Natural killer cell (primary cell): ENCODE measurements at places on chromosomes 4 and X. TPM values are rescaled to one million over a fixed set of nuclear protein-coding genes. Genes with fewer than 3 reads are reported as not detected.

GRCh38 chrX:145861818-145862217 is 44.2 kb downstream of the SLITRK2 start:
- H3K36me3 ChIP-seq, result no peaks in the 10 kb centered on the region
- no peak overlapping the region for H3K27ac ChIP-seq
- no peaks in the 10 kb centered on the region for H3K27me3 ChIP-seq
- no peak for DNase-seq

GRCh38 chr4:5160668-5161067 is 109.4 kb downstream of the STK32B start:
- no peak for DNase-seq
- H3K4me3 ChIP-seq, result no peak overlapping the region
- no peaks in the 10 kb centered on the region for H3K36me3 ChIP-seq

MAGEB10 gene
- total RNA-seq, result not detected

DNA sequence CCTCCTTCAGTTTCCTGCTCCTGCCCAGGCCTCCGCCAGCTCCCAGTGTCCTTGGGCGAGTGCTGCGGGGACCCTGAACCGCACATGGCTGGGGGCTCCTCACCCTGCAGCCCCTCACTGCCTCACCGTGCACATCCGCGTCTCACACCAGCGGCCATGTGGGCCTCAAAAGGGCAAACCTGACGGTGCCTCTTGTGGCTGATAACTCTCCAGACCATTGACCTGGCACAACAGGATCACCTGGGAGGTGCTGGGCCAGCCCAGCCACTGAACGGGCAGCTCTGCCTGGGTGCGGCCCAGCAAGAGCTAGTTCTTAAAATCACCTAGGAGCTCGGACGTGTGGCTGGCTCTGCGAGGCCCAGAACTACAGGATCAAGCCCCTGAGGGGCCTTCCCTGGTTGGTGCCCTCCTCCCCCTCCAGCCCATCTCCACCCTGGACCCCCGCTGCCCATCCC is 4.1 kb upstream of the S100P start:
- H3K27ac ChIP-seq, result peak overlapping the region; percentile 77
- H3K36me3 ChIP-seq, result peaks cover 4% of the 10 kb centered on the region
- peak overlapping the region; percentile 45 for H3K4me3 ChIP-seq
- DNase-seq, result peak; percentile 37

- no peak for DNase-seq
- H3K27me3 ChIP-seq, result no peaks in the 10 kb centered on the region
- H3K4me1 ChIP-seq, result no peaks in the 10 kb centered on the region
- peaks cover 23% of the 10 kb centered on the region for H3K36me3 ChIP-seq
- no peak overlapping the region for H3K27ac ChIP-seq
- H3K4me3 ChIP-seq, result no peak overlapping the region
Measured at GRCh38 chrX:1430451-1430850, 22.3 kb downstream of the ASMTL start.

GSPT2 gene
- total RNA-seq, result 8.0 TPM

ANXA10 gene
- total RNA-seq, result not detected
